ENCODE measurements at places on chromosomes 12 and 14.

DNA sequence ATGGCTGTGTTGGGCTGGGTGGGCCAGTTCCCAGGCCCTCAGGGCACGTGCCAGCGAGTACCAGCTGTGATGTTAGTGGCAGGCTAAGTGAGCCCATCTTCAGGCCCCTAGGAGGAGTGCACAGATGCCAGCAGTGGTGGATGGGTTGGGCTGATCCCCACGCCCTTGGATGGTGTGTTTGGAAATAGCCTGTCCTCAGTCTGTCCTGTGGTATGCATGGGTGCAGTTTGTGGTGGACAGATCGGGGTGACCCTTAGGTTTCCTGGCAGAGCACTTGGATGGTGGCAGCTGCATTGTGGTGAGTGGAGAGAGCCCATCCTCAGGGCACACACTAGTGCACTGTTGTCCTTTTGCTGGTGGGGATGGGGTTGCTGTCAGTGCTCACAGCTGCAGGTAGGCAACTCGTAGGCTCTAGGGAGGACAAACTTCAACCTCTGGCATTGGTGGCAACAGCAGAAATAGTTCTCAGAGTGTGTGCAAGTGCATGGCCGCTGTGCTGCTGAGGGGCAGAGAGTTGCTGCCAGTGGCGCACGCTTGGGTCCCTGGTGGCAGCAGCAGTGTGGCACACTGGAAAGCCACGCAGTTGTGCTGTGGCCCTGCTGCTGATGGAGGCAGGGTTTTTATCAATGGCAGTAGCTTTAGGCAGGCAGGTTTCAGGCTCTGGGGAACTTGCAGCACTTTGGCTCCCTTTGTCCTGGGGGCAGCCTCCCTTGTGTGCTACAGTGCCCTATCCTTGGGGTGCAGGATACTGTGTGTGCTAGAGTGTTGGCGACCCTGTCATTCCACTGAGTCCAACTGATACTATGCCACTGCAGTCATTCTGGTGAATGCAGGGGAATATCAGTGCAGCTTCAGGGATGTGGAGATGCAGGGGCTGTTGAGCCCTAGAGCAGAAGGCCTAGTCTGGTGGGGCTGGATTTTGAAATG is 65.5 kb downstream of the FBXO33 start:
- no peak for DNase-seq

- DNase-seq = no peak
Measured at GRCh38 chr12:49253033-49253623, 11.8 kb upstream of the TUBA1C start.

- no peak for DNase-seq
Measured at GRCh38 chr12:122918827-122919226, 22.9 kb upstream of the VPS37B start.

GRCh38 chr12:49864798-49865090 is 21.8 kb upstream of the BCDIN3D start:
- no peak for DNase-seq

DNA sequence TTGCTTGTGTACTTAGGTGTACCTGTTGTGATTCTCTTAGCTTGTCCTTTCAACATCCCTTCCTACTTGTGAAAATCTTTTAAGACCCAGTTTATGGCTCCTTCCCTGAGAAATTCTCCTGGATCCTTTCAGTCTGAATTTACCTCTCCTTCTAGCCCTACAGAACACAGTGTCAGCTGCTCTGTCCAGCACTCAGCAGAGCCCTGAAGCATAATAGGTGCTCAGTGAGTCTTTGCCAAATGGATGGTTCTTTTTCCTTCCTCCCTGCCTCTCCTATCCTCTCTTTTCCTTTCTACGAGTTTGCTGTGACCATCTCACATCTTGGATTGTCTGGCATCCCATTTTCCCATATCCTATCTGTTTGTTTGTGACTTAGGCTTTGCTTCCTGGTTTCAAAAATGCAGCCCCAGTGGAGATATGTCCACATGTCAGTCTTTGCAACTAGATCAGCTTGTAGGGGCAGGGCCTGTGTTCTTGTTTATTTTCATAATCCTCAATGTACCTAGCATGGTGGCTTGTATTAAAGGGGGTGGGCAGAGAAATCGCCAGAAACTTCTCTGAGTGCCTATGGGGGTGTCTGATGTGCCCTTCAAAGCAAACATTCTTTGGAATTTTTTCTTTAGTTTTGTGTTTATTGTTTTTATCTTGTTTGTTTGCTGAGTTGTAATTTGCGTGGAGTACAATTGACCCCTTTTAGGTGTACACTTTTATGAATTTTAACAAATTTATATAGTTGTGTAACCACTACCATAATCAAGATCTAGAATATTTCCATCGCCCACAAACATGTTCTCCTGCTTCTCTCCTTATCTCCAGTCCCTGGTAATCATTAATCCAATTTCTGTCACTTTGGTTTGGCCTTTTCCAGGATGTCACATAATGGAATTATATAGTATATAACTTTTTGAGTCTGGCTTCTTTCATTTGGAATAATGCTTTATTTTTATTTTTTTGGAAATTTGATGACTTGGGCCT is 62.8 kb downstream of the SMOC1 start:
- no peak for DNase-seq

DNA sequence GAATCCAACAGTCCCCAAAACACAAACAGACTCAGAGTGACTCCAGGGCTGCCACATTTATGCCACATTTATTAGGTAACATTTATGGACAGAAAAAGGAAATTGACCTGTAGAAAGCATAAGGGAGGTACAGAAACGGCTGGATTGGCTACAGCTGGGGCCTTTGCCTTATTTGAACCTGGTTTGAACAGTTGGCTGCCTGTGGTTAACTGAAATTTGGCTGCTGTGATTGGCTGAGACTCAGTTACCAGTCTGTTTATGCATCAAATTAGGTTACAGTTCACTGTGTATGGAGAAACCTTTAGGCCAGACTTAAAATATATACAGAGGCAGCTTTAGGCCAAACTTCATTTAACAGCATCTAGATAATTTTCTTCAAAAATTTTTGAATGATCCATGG is 27.8 kb upstream of the PCNX1 start:
- no peak for DNase-seq

- DNase-seq = no peak
Measured at GRCh38 chr14:25053585-25053984, 3.6 kb upstream of the STXBP6 start.

GRCh38 chr12:62933220-62933601 is 1.7 kb downstream of the PPM1H start:
- DNase-seq = peak; percentile 56

DNA sequence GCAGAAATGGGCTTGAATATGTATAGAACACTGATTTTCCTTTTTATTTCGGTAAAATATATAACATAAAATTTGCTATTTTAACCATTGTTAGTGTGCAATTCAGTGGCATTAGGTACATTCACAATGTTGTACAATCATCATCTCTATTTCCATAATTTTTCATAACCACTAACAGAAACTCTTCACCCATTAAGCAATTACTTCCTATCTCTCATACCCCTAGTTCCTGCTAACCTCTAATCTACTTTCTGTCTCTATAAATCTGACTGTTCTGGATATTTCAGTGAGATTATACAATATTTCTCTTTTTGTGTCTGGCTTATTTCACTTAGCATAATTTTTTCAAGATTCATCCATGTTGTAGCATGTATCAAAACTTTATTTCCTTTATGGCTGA is 8.9 kb upstream of the RNF212B start:
- DNase-seq = no peak

GRCh38 chr12:105671720-105672119 is 341.2 kb downstream of the C12orf75 start:
- no peak for DNase-seq

- DNase-seq = no peak
Measured at GRCh38 chr12:48032597-48032996, 28.3 kb upstream of the COL2A1 start.

- DNase-seq = no peak
Measured at GRCh38 chr12:58443273-58443980, 476.9 kb downstream of the LRIG3 start.

DNA sequence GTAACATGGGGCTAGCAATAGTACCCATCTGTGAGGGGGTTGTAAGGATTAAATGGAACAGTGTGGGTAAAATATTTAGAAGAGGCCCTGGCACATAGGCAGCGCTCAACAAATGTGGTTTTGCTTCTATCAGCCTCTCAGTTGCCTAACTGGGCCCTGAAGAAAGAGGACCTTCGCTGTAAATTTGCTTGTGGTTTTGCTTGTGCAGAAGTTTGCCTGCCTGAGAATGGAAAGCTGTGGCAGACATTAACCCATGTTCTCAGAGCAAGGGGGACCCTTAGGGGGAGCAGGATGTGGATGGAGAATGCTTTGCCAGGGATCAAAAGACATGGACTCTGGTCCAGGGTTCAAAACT is 160.1 kb downstream of the BRMS1L start:
- DNase-seq = no peak

DNA sequence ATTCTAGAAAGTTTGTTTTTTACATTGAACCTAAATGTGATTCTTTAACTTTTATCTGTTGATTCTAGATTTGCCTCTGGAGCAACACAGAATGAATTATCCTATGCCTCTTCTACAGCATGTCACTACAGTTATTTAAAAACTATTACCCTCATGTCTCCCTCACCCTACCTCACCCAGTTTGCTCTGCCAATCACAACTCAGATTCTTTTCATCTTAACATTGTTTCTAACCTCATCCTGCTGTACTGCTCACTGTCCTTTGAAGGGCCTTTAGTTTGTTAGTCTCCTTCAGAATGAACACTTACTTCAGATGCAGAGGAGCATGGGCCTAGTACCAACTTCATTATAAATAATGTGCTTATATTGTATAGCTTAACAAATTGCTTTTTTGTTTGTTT is 21.5 kb downstream of the YLPM1 start:
- no peak for DNase-seq

DNA sequence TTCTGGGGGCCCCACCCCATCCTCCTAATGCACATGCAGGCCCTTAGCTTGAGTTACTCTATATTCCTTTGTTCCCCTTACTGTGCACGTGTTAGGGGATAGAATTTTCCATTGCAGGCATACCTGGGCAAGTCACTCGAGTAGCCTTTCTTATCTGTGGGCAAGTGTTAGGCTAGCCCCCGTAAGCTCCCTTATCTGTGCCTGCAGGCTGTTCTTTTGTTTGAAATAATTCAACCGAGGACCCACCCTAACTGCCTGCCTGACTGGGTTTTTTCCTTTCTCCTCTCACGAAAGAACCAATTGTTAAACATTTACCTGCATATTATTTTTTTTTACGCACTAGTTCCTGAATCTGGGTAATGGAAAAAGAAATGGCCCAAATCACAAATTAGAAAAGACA is 21.3 kb upstream of the BCAT1 start:
- DNase-seq = no peak

DNA sequence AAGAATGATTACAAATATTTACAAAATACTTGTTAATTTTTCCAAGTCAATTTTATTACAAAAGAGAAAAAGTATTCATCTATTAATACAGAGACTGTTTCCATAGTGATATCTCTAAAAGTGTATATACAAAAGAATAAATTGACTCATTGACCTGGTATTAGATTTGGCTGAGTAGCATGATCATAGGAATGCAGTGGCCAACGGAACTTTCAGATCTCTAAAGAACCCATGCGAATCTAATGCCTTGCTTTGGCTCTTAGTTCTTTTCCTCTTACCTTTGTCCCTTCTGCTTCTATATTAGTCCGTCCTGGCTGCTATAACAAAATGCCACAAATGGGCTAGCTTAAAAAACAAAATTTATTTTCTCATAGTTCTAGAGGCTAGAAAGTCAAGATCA is 717.8 kb downstream of the TMTC2 start:
- no peak for DNase-seq

- no peak for DNase-seq
Measured at GRCh38 chr14:99176156-99176945, 95.6 kb downstream of the BCL11B start.

GRCh38 chr14:80941241-80942185 is at the start of gene CEP128:
Gene CEP128 (minus strand): TSS chr14:80941738.
- DNase-seq = peak; percentile 97

DNA sequence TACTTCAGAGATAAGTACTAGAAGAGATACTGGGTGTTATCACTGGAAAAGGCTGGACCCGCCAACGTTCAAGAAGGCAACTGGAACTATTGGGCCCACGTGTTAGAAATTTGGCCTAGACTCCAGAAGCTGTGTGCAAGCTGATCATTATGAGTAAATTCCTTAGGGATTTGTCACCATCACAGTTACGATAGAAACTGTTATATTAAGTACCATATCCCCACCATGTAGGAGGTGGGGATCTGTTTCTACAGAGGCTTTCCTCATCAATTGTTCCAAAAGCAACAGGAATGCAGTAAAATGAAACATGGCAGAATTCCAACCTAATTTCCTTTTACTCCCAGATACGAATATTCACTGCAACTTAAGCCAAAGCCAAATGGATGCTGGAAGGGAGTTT is 170.7 kb downstream of the NOVA1 start:
- no peak for DNase-seq

- DNase-seq = no peak
Measured at GRCh38 chr12:29425722-29426121, 44.8 kb upstream of the ERGIC2 start.

GRCh38 chr12:15797818-15798217 is 8.6 kb upstream of the EPS8 start:
- DNase-seq = no peak

All from psoas muscle (tissue), 8 donors.